ENCODE measurements at places on chromosomes 6 and 20. TPM values are rescaled to one million over a fixed set of nuclear protein-coding genes. Genes with fewer than 3 reads are reported as not detected.

DNA sequence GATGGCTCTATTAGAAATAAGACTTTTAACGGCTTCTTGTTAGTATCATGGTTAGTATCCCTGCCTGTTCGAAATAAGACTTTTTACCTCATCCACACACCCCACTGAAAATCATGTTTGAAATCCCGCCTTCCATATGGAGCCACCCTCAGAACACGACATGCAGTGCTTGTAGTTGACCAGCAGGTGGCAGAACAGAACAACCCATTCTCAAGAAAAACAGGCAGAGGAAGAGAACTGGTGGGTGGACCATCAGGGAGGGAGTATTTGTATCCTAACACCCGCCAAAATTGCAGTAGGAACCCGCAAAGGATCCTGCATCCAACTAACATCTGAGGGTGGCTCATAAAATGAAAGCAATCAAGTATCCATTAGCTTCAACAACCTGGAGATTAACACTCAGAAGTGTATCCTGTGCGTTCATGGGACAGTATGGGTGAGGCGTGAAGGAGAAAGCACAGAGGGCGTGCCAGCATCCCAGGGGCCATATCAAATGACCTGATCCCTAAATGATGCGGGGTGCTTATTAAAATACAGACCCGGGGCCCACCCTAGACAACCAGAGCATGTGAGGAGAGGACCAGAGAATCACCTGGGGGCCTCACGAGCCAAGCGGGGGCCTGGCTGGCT, 89.6 kb upstream of the NHSL1 start:
- no peak overlapping the region for H3K27ac ChIP-seq
- DNase-seq, result peak; percentile 47
- peaks cover 9% of the 10 kb centered on the region for H3K4me1 ChIP-seq
- no peaks in the 10 kb centered on the region for H3K36me3 ChIP-seq
- H3K4me3 ChIP-seq, result no peak overlapping the region

- DNase-seq, result peak; percentile 94
- H3K27me3 ChIP-seq, result no peaks in the 10 kb centered on the region
- H3K36me3 ChIP-seq, result peaks cover 38% of the 10 kb centered on the region
- peak within 1 kb of the TSS; percentile 99 for H3K27ac ChIP-seq
Measured at GRCh38 chr6:33410711-33411631, at the start of gene PHF1. Gene PHF1 (plus strand): TSS chr6:33411014. CDS start chr6:33412264, 1,250 bp downstream.

The TNNC2 gene
- not detected for total RNA-seq

GRCh38 chr20:46983466-46983865, 88.8 kb downstream of the EYA2 start:
- no peaks in the 10 kb centered on the region for H3K27me3 ChIP-seq
- no peak overlapping the region for H3K27ac ChIP-seq
- no peaks in the 10 kb centered on the region for H3K36me3 ChIP-seq
- no peak overlapping the region for H3K4me3 ChIP-seq

The SLC35D3 gene
- total RNA-seq, result not detected

The HLA-DQB1 gene
- total RNA-seq, result 154 TPM

DNA sequence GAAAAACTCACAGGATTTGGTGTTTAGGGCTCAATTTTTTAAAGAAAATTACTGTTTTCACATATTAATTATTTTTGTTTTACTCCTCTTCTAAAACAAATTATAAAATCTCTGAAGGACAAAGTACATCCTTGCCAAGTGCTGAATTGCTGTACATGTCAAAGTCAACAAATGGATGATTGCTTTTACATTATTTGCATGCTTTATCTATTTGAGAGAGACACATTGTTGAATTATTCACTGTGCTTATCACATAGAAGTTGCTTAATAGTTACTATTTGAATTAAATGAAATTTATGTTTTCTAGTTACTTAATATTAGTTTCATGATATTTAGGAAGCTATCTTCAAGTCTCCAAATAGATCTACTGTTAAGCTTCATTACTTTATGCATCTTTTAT, 318.6 kb upstream of the PTCHD4 start:
- H3K27ac ChIP-seq, result no peak overlapping the region
- H3K4me1 ChIP-seq, result no peaks in the 10 kb centered on the region
- H3K4me3 ChIP-seq, result no peak overlapping the region
- H3K36me3 ChIP-seq, result no peaks in the 10 kb centered on the region

The FAM83C gene
- not detected for total RNA-seq

The PTCRA gene
- total RNA-seq, result 10.7 TPM

The ARFGEF3 gene
- total RNA-seq, result 53.6 TPM

- no peak for DNase-seq
- no peak overlapping the region for H3K4me3 ChIP-seq
- H3K36me3 ChIP-seq, result no peaks in the 10 kb centered on the region
- no peaks in the 10 kb centered on the region for H3K27me3 ChIP-seq
- no peak overlapping the region for H3K27ac ChIP-seq
- H3K4me1 ChIP-seq, result no peaks in the 10 kb centered on the region
Measured at GRCh38 chr6:127506894-127507293, 12.2 kb downstream of the MTCL3 start.

- no peak overlapping the region for H3K4me3 ChIP-seq
- H3K4me1 ChIP-seq, result no peaks in the 10 kb centered on the region
- H3K27ac ChIP-seq, result no peak overlapping the region
Measured at GRCh38 chr6:155939253-155939652, 483.6 kb upstream of the NOX3 start.

DNA sequence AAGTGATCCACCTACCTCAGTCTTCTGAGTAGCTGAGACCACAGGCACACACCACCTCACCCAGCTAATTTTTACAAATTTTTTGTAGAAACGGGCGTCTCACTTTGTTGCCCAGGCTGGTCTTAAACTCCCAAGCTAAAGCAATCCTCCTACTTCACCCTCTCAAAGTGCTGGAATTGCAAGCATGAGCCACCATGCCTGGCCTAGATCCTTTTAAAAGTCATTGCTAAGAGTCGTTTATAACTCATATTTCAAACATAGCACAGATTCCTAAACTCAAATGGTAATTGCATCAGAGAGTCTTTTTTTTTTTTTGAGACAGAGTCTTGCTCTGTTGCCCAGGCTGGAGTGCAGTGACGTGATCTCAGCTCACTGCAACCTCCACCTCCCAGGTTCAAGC, 7.7 kb upstream of the SAMHD1 start:
- H3K4me1 ChIP-seq, result no peaks in the 10 kb centered on the region
- H3K4me3 ChIP-seq, result no peak overlapping the region
- H3K27me3 ChIP-seq, result no peaks in the 10 kb centered on the region
- H3K36me3 ChIP-seq, result no peaks in the 10 kb centered on the region

The ULBP1 gene
- 1.6 TPM for total RNA-seq

- no peak overlapping the region for H3K27ac ChIP-seq
- H3K4me3 ChIP-seq, result no peak overlapping the region
- DNase-seq, result peak; percentile 42
- no peaks in the 10 kb centered on the region for H3K27me3 ChIP-seq
- peaks cover 6% of the 10 kb centered on the region for H3K4me1 ChIP-seq
- H3K36me3 ChIP-seq, result no peaks in the 10 kb centered on the region
Measured at GRCh38 chr20:16761305-16761829, 13.2 kb downstream of the OTOR start.

DNA sequence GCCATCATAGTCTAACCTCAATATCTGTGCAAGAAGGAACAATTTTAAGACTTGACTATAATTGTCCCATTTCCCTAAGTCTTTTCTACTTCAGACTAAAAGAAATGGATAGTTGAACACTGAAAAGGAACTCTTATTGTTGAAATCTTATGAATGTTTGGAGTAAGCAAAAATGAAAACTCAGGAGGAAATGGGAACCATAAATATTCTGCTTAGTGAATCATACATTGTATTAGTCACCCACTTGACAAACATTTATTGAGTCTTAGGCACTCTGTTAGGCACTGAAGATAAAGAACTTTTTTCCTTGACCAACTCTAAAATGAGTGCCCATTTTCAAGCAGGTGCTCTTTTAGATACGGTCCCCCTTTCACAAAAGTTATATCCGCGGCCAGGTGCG, 8.7 kb downstream of the CCDC170 start:
- H3K27ac ChIP-seq, result peak overlapping the region; percentile 28
- DNase-seq, result no peak
- H3K4me3 ChIP-seq, result no peak overlapping the region
- H3K36me3 ChIP-seq, result no peaks in the 10 kb centered on the region

DNA sequence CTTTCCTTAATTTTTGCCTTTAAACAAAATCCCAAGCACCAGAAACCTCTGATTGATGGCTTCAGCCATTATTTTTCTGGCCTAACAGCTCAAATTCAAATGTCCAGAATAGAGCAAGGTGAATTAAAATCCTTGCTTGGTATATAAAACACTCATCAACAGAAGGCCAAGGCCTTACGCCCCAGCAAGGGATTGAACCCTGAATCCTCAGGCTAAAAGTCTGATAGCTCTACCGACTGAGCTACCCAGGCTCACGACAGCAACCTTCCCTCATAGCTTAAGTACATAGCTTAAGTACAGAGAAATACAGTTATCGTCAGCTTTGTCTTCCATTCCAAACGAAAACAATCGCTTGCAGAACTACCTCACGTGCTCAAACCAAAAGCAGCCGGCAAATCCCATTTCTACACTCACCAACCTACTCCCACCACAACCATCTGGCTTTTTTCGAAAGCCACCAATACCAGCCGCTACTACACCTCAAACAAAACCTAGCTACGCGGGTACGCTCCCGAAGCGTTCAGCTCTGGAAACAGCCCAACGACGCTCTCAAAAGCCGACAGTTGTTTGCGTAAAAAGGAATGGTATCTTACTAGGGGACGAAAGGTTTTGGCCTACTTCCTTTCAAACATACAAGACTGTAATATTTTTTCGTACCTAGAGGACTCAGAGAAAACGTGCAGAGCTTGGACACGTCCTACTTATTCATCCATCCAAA, 167.5 kb downstream of the GPX5 start:
- no peak overlapping the region for H3K27ac ChIP-seq
- H3K27me3 ChIP-seq, result peaks cover 23% of the 10 kb centered on the region
- no peaks in the 10 kb centered on the region for H3K36me3 ChIP-seq
- no peaks in the 10 kb centered on the region for H3K4me1 ChIP-seq

- H3K27ac ChIP-seq, result no peak overlapping the region
- H3K4me1 ChIP-seq, result no peaks in the 10 kb centered on the region
- DNase-seq, result no peak
- H3K4me3 ChIP-seq, result no peak overlapping the region
Measured at GRCh38 chr20:35511814-35512420, 17.5 kb downstream of the C20orf173 start.

DNA sequence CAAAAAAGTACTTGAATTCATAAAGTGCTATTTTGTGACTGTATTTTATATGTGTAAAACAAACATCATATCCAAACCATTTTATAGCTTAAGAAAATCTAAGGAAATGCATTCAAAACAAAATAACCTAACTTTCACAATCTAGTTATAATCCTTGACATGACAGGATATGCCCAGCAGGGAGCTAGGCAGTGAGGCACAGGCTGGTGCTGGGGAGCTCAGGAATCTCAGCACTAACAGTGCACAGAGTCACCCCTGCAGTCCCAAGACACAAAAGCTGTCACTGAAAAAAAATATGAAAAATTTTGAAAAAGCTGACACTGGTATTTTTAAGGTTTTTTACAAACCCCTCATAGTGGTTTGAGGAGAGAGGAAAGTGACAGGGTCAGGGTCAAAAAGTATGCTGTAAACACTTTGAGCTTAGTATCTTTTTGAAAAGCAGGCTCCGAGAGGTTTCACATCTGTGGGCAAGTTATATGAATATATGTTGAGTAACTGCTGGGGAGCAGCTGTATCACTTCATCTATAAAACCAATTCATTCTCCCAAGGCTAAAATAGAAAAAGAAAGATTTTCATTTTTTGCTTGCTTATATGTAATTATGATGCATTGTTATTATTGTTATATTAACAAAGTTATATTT, 24.1 kb downstream of the LGSN start:
- no peak overlapping the region for H3K27ac ChIP-seq
- DNase-seq, result no peak
- no peaks in the 10 kb centered on the region for H3K27me3 ChIP-seq

GRCh38 chr6:5506597-5506996, 245.3 kb downstream of the FARS2 start:
- no peaks in the 10 kb centered on the region for H3K4me1 ChIP-seq
- H3K27ac ChIP-seq, result no peak overlapping the region
- H3K4me3 ChIP-seq, result no peak overlapping the region
- no peaks in the 10 kb centered on the region for H3K36me3 ChIP-seq

- H3K4me3 ChIP-seq, result no peak overlapping the region
- no peak for DNase-seq
- no peak overlapping the region for H3K27ac ChIP-seq
- no peaks in the 10 kb centered on the region for H3K4me1 ChIP-seq
- no peaks in the 10 kb centered on the region for H3K27me3 ChIP-seq
Measured at GRCh38 chr6:50966986-50967385, 148.3 kb downstream of the TFAP2B start.

DNA sequence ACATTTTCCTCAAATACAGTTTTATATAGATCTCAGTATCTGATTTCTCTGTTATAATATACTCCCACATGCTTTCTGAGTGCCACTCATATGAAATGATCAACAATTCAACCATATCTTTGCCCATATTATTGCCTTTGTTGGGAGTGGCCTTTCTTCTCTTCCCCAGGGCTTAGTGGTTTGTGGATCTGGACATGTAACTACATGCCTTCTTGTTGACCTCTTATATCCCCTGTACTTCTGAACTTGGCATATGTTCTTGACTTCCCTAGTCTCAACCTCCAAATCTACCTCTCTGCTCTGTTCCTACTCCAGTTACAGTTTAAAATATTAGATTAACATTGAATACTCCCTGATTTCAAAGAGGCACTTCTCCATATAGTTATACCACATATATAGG, 34.3 kb upstream of the PRIM2 start:
- no peaks in the 10 kb centered on the region for H3K36me3 ChIP-seq
- H3K27ac ChIP-seq, result no peak overlapping the region
- H3K4me1 ChIP-seq, result no peaks in the 10 kb centered on the region
- no peaks in the 10 kb centered on the region for H3K27me3 ChIP-seq

GRCh38 chr6:36638579-36638978, 39.9 kb upstream of the CDKN1A start:
- DNase-seq, result no peak
- H3K27me3 ChIP-seq, result no peaks in the 10 kb centered on the region
- no peak overlapping the region for H3K27ac ChIP-seq
- no peaks in the 10 kb centered on the region for H3K36me3 ChIP-seq
- peaks cover 3% of the 10 kb centered on the region for H3K4me1 ChIP-seq

The NT5E gene
- 1.4 TPM for total RNA-seq

- no peak overlapping the region for H3K4me3 ChIP-seq
- H3K4me1 ChIP-seq, result no peaks in the 10 kb centered on the region
- DNase-seq, result no peak
- H3K27me3 ChIP-seq, result no peaks in the 10 kb centered on the region
- no peak overlapping the region for H3K27ac ChIP-seq
Measured at GRCh38 chr6:93964321-93964720, 545.0 kb upstream of the EPHA7 start.

The PRKN gene
- 3.0 TPM for total RNA-seq

GRCh38 chr6:155710704-155711103, 255.1 kb upstream of the NOX3 start:
- no peaks in the 10 kb centered on the region for H3K36me3 ChIP-seq
- H3K27me3 ChIP-seq, result no peaks in the 10 kb centered on the region
- no peak for DNase-seq
- H3K27ac ChIP-seq, result no peak overlapping the region
- no peaks in the 10 kb centered on the region for H3K4me1 ChIP-seq
- no peak overlapping the region for H3K4me3 ChIP-seq

Measured in upper lobe of left lung (tissue), 6 donors.